RPMI7951 (cell line): ENCODE measurements at places on chromosomes 13 and 19. TPM values are rescaled to one million over a fixed set of nuclear protein-coding genes. Genes with fewer than 3 reads are reported as not detected.

GRCh38 chr13:52353193-52353592 is 52.8 kb downstream of the THSD1 start:
- no peak for DNase-seq

GRCh38 chr19:36125557-36125956 is 10.3 kb downstream of the TBCB start:
- no peak for DNase-seq

Gene MUC16
- total RNA-seq: not detected in 2 replicates

- no peak for DNase-seq
Observed at GRCh38 chr13:93259527-93260080, 33.0 kb downstream of the GPC6 start.

DNA sequence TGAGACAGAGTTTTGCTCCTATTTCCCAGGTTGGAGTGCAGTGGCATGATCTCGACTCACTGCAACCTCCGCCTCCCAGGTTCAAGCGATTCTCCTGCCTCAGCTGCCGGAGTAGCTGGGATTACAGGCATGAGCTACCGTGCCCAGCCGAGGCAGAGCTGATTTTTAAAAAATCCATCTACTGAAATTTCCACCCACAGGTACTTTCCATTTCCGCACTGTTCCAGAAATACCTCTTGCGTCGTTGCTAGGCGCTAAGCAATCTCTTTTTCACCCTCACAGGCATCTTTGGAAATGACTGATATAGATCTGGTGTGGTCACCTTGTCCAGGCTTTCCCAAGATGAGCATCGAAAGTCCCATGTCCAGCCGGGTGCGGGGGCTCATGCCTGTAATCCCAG is 9.4 kb downstream of the TMEM38A start:
- DNase-seq: no peak

GRCh38 chr13:50401049-50401505 is 385.8 kb downstream of the KCNRG start:
- DNase-seq: peak; percentile 88
